Naive thymus-derived CD8-positive, alpha-beta T cell (primary cell): ENCODE measurements at places on chromosomes 4 and X. TPM values are rescaled to one million over a fixed set of nuclear protein-coding genes. Genes with fewer than 3 reads are reported as not detected.

The PNMA6A gene
- not detected for polyA plus RNA-seq

The NDNF gene
- not detected for polyA plus RNA-seq

The C4orf51 gene
- not detected for polyA plus RNA-seq

The KIT gene
- not detected for polyA plus RNA-seq

The ANXA3 gene
- not detected for polyA plus RNA-seq

The FAM184B gene
- polyA plus RNA-seq = 0.13 TPM

The MAGEC3 gene
- not detected for polyA plus RNA-seq

The ALPK1 gene
- 4.9 TPM for polyA plus RNA-seq

The NWD2 gene
- polyA plus RNA-seq = not detected

The RASGEF1B gene
- polyA plus RNA-seq = 6.4 TPM

The TLR7 gene
- polyA plus RNA-seq = not detected

The TCEAL5 gene
- polyA plus RNA-seq = not detected

The FAM133A gene
- polyA plus RNA-seq = not detected

The DAPP1 gene
- polyA plus RNA-seq = 8.6 TPM

The HEPH gene
- polyA plus RNA-seq = not detected

The NHS gene
- polyA plus RNA-seq = 1.0 TPM

The AFM gene
- not detected for polyA plus RNA-seq

The CNGA1 gene
- polyA plus RNA-seq = not detected

The ERCC6L gene
- 0.24 TPM for polyA plus RNA-seq

The DCHS2 gene
- polyA plus RNA-seq = not detected

The RNF4 gene
- 88.3 TPM for polyA plus RNA-seq

The SLITRK2 gene
- not detected for polyA plus RNA-seq

The PLAC8 gene
- polyA plus RNA-seq = 470 TPM

The FANCB gene
- polyA plus RNA-seq = 1.4 TPM

The ADH7 gene
- polyA plus RNA-seq = not detected

The HS3ST1 gene
- not detected for polyA plus RNA-seq

The RXFP1 gene
- polyA plus RNA-seq = not detected

The SLC9B1 gene
- polyA plus RNA-seq = 3.7 TPM

The SAT1 gene
- 91.0 TPM for polyA plus RNA-seq

The GABRG1 gene
- polyA plus RNA-seq = not detected

The OGT gene
- polyA plus RNA-seq = 31.3 TPM
